T-helper 9 cell (primary cell): ENCODE measurements at places on chromosomes 13 and 19.

DNA sequence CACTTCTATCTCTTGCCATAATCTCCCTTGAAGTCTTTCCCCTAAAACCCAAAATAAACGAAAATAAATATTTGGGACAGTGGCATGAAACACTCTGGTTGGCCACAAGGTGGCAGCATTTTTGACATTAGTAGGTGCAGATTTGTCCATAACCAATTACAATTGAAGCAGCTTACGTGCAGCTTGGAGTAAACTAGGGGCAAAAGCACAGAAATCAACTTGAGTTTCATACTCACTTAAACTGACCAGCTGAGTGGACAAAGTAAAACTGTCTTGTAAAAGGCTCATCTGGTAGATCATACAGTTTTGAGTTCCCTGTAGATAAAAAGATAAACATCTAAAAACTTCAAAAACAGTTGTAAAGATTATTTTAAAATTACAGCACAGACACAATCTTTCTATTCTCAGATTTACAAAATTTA is 18.8 kb downstream of the PDCD5 start:
- DNase-seq: peak; percentile 26

DNA sequence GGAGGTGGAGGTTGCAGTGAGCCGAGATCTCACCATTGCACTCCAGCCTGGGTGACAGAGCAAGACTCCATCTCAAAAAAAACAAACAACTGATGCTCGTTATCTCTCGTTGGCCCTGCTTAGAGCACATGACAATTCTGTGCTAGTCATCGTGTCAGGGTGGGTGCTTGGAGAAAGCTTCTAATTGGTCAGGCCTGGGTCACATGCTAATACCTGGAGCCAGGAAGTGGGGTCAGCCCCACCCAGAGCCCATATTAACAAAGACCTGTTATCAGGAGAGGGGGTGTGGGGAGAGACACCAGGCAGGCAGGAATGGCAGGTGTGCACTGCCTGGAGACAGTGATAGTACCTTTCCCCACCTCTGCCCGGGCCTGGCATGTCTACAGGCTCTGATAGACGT is 84.9 kb downstream of the DPF1 start:
- no peak for DNase-seq

DNA sequence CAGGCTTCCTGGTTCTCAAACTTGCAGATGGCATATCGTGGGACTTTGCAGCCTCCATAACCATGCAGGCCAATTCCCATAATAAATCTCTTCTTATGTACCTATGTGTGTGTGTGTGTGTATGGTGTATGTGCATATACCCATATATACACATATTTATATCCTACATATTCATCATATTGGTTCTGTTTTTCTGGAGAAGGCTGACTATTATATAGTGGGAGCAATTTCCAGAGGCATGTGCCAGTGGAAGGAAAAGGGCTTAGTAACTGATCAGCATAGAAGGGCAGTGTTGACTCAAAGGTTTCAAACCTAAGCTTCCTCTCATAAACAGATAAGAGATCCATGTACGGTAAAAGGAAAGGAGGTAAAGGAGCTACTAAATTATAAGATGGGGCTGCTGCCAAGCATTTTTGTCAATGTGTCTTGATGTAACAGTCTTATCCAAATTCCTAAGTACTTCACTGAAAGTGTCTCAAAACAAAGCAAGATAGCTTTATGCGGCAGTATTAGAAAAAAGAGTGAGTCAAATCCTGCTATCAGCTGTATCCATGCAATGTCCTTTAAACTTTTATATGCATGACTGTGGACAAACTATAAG is 432.1 kb downstream of the TBC1D4 start:
- no peak for DNase-seq

- no peak for DNase-seq
Measured at GRCh38 chr13:32200741-32201140, 114.4 kb downstream of the ZAR1L start.

- no peak for DNase-seq
Measured at GRCh38 chr19:2740314-2740656, 468 bp upstream of the SLC39A3 start.

DNA sequence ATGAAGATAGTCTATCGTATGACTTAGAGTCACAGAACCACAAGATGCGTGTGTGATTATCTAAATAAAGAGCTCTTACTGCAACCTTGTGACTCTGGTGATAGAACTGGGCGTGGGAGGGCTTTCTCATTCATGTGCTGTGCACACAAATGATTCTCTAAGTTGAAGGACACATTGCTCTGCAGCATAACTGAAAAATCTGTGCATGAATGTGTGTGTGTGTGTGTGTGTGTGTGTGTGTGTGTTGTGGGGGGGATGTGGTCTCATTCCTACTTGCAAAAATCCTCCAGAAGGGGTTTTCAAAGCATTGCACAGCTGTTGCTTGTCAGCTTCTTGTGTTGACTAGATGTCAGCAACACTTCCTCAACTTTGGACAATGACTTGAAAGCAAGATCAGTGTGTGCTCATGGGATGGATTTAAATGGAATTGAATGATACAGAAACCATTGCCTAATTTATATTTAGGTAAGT is 22.4 kb downstream of the LRCH1 start:
- DNase-seq: no peak

GRCh38 chr13:106986033-106986484 is 418.1 kb upstream of the ARGLU1 start:
- DNase-seq: no peak

- peak; percentile 51 for DNase-seq
Measured at GRCh38 chr19:35030257-35031071, at the start of gene SCN1B. Gene SCN1B, plus strand, starts transcription at chr19:35030470. Its CDS starts 351 bp downstream, at chr19:35030821.

GRCh38 chr13:104979281-104980030 is 1556.0 kb downstream of the EFNB2 start:
- no peak for DNase-seq

GRCh38 chr13:110062777-110063442 is 244.0 kb downstream of the COL4A1 start:
- DNase-seq: no peak

DNA sequence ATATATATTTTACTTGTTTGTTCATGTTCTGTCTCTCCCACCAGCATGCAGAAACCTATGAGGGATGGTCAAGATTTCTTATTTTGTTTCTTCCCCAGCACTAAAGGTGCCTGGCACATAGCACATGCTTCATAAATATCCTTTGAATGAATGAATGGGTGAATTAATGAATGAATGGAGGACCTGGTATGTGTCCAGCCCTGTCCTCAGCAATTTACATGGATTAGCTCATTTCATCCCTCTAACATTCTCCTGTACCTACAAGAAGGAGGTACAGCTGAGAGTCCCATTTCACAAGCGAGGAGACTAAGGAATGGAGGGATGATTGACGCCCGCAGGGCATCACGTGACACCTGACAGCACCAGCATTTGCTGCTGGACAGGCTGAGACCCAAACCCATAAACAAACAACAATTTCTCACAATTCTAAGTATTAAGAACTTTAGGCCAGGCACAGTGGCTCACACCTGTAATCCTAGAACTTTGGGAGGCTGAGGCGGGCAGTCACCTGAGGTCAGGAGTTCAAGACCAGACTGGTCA is 6.8 kb upstream of the BCAT2 start:
- DNase-seq: no peak

DNA sequence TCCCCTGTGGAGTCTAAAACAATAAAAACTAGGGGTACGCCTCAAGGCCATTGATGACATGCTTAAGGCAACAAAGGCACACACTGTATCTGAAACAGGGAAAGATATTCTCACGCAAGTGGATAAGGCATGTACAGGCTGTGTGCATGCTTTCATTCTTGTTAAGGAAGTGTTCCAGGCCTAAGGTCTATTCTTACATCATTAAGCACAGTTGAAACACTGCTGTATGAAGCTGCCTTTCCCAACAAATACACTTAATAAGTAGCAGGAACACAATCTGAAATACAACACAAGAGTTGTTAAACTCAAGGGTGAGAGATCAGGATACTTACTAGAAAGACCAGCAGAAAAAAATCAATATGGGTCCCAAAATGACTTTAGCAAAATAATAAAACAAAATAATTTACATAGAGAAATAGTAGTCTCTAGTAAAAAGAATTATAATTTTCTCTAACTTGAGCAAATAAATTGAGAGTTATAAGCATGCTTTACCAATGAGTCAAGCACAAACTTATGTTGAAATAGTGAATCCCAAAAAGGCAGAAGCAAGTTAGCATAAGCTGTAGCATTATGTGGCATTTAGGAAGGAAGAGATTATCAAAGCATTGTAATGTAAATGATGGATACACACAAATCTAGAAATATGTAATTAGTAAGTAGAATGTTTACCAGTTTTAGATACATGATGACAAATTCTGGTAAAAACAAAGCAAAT is 796.9 kb downstream of the SLITRK1 start:
- DNase-seq: no peak

DNA sequence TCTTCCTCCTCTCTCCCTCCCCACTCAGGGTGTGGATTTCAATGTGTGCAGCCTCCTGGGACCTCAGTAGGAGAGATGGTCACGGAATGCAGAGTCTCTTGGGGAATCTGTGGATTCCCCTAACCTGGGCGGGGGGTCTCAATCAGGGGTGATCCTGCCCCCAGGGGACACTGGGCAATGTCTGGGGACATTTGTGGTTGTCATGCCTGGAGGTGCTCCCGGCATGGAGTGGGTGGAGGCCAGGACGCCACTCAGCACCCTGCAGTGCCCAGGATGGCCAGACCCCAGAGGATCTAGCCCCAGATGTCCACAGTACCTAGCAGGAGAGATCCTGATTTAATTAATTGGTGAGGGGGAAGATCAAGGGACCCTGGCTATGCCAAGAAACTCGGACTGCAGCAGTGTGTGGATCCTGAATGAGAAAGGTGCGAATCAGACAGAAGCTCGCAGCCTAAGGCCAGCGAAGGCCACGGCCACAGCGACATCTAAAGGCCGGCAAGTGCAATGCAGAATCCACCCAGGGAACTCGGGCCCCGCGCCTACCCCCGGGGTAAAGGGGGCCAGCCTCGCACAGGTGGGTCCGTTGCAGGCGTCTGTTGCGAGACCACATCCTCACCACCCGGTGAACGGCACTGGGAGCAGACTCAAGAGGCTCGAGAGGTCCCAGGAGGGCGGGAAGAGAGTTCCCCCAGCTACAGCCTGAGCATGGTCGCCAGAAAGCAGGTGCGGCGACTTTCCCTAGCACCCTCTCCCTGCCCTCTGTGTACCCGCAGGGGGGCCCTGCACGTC is 88.8 kb downstream of the GNG7 start:
- DNase-seq: peak; percentile 49

GRCh38 chr13:90713441-90714133 is 633.9 kb upstream of the MIR17HG start:
- DNase-seq: no peak

DNA sequence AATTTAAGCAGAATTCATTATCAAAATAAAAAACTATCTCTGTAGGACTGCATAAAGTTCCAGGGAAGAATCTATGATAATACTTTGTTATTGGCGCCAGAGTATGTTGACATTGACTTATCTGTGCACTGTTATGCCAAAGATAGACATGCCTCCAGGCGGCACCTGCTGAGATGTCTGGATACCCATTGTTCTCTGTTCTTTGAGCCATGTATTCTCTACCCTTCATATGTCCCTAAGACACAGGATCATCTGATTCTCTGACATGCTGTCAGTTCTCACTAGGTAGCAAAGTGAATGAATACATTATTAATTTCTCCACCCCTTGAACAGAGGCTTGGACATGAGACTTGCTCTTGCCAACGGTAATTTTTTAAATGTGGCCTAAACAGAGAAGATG is 517.8 kb upstream of the SLITRK5 start:
- no peak for DNase-seq

GRCh38 chr19:17830567-17831418 is 9.5 kb upstream of the INSL3 start:
- peak; percentile 19 for DNase-seq
